ENCODE measurements at places on chromosomes 3 and 15.

DNA sequence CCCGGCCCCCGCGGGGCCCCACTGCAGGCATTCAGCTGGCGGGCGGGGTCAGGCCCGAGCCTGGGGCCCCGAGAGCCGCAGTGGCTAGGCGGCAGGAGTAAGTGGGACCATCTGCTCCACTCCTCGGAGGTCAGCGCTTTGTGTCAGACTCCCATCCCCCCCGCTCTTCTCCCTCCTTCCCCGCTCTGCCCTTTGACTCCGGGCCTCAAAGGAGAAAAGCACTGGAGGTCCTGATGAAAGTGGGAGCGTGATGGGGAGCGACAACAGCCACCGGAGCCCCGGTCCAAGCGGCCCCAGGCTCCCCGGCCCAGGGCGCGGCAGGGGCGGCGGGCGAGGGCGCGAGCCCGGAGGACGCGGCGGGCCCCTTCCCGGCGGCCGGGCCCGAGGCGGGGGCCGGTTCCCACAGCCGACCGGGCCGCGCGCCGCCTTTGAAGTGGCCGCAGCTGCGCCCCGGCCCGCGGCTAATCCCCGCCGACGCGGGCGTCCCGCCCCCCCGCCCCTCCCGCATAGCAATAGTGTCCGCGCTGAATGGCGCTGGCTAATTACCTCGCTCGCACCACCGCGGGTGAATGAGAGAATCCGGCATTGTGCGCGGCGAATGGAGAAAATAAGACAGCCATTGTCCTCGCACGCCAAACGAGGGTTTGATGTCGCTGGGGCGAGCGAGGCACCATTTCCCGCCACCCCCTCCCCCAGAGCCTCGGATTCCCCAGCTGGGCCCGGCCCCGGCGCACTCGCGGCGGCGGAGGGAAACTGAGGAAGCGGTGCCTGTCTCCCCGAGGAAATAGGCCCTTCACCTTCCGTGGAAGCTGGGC is 22.4 kb downstream of the IGDCC3 start:
- DNase-seq = no peak

DNA sequence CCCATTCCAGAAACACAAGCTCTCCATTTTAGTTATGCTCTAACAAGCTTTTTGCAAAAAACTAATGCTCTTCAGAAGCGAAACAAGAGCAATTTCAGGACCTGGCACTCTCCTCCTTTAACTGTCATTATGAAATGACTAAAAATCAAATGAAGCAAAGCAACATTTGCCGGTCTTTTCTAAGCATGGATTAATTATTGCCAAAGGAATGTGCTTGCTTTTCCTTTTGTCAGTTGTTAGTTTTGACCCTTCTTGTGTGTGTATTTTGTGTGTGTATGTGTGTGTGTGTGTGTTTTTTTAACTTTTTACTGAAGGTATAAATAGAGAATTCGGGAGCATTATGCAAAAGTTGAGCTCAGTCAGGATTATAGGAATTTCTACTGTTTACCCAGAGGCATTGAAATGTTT is 509.1 kb downstream of the TUSC7 start:
- no peak for DNase-seq

DNA sequence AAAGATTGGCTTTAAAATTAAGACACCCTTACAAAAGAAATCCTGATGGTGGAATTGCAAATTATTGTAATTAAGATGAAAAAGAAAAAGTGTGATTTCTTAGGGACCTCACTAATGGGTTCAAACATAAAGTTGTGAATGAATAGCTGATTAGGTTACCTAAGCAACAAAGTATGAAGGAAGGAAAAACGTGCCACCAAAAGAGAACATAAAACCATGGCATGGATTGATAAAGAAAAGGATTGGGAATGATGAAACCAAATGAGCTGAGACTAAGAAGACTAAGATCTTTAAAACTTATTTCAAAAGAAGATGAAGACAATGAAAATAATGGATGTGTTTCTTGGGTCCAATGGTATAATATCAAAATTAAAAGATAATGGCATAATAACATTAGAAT is 32.2 kb upstream of the GUCA1C start:
- DNase-seq = no peak

DNA sequence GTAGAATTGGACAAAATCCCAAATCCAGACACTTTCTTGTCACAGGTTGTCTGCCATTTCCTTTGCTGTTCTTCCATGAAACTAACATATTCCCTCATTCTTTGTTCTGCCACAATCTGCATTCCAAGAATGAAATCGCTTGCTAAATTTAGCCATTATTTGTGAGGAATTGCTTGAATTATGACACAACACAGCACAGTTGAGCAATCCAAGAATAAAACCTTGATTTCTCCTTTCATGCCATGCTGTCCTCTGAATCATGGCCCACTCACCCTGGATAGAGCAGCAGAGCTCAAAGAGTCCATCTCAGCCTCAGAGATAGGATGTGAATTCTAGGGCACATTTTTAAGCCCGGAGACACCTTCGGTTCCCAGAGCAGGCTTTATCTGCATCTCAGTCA is 35.2 kb upstream of the GREM1 start:
- DNase-seq = no peak

- no peak for DNase-seq
These were observed 6.9 kb upstream of the CACNA2D2 start for GRCh38 chr3:50510325-50510724.

- no peak for DNase-seq
These were observed 90.6 kb downstream of the POLR2M start for GRCh38 chr15:57797110-57797509.

- DNase-seq = no peak
These were observed 33.3 kb upstream of the FLNB start for GRCh38 chr3:57974796-57975388.

DNA sequence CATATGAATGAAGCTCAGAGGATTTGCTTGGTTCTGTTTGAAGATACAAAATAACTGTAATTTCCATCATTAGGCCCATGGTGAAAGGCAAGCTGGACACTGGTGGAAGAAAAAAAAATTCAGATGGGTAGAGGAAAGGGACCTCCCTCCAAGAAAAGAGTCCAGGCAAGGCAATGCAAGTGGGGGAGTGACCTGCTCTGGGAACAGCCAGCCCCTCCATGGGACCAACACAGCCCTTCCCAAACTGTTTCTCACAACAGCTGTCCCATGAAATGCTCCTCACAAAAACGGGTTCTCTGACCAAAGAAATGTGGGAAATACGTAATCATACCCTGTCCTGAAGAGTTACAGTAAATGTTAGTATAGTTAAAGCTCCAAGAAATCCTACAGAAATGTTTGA is 4.4 kb upstream of the AP3S2 start:
- DNase-seq = no peak

DNA sequence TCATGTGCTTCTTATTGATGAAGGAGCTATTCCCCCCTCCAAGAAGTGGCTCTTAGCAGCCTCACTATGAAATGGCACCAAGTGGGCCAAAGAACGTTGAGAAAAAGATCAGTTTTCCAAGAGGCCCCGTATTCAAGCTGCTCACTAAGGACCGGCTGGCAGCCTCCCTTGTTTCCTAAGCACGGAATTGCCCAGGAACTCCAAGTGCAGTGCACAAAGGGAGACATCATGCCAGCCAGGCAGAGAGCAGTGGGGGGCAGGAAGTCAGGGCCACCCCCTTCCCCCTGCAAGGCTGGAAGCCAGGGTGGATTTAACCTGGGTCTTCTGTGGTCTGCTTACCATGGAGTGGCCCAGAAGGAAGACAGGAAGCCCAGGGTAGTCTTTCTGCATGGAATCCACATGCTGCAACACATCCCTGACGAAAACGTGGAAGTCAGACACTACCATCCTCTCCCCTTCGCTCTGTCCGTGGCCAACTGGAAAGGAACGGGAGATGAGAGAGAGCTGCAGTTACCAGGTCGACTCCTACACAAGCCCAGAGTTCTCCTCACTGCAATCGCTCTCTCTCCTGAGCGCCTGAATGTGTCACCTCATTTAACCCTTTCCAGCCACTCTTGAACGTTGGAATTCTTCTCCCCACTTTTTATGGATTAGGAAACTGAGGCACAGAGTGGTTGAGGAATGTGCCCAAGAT is 49.5 kb downstream of the ABTB1 start:
- DNase-seq = no peak

DNA sequence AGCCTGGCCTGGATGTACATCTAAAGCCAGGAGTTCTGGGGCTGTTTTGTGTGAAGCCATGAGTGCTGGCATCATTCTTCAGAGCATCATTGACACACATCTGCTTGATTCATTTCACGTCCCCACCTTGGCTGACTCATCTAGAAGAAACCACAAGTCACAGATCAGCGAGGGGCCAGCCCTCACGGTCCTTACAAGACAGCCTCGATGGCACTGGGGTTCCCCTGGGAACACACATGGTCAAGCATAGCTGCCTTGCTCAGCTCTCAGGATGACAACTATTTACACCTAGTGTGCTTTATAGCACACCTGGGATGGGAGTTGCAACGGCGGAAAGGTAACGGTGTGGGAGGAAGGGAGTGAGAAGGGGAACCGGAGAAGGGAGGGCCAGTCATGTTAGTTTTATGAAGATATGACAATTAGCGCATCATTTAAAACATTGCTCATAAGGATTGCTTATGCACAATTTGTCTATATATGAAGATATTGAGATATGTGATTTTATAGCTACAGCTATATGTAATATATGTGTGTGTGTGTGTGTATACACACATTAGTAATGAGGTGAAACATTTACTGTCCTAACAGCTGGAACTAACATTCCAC is 227.1 kb downstream of the RPLP1 start:
- no peak for DNase-seq

GRCh38 chr3:16520241-16520969 is 6.9 kb upstream of the RFTN1 start:
- no peak for DNase-seq

DNA sequence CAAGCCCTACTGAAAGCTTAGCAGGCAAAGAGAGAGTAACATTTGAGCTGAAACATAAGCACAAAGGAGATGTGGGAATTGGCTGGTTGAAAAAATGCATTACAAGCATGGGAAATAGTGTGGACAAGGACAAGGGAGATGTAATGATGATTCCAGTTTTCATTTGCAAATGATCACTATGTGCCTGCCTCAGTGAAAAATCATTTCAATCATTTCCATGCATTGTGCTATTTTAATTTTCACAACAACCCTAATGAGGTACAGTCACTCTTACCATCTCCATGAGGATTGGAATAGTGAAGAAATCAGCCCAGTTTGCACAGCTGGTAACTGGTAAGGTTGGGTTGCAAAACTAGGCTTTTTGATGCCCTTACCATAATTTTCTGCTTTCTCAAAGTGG is 123.2 kb downstream of the ARNT2 start:
- no peak for DNase-seq

GRCh38 chr15:62972814-62973213 is 69.7 kb upstream of the TPM1 start:
- DNase-seq = no peak

DNA sequence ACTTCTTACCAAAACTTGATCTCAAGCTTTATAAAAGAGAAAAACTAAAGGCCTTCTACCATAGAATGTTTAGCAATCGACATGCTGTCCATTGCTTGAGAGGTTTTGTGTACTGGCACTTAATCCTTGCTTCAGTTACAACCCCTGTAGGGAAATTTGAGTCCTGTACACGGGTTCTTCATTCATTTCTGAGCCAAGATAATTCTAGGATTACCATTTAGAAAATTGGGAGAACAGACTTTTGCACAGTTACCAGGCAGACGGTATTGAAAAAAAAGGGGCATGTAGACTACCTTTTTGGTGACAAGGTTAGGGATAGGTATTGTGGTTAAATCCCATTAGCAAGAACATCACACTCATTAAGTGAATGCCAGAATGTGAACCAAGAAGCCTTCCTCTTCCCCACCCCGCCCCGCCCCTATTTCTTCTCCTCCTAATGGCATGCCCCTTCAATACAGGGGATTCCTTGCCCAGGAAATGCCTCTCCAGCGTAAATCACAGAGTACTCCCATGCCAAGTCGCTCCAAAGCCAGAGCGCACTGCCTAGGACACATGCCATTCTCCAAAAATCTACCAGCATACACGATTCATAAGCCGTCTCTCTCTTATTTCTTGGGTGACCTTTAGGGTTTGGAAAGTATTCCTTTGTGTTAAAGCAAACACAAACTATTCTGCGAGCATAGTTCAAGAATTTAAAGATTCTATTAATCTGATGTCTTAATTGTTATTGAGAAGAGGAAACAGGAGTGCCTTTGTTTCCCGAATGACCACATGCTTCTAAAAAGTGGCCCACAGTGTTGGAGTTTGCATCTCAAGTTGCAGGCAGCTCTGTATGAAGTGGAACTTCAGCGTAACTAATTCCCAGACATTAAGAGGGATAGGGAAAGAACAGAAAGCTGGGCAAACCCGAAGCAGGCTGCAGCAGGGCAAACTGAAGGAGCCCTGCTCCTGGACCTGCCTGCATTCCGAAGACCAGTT is 164.0 kb upstream of the NR2F2 start:
- no peak for DNase-seq

- DNase-seq = no peak
These were observed 280.8 kb upstream of the UBE2E2 start for GRCh38 chr3:22922317-22922716.

DNA sequence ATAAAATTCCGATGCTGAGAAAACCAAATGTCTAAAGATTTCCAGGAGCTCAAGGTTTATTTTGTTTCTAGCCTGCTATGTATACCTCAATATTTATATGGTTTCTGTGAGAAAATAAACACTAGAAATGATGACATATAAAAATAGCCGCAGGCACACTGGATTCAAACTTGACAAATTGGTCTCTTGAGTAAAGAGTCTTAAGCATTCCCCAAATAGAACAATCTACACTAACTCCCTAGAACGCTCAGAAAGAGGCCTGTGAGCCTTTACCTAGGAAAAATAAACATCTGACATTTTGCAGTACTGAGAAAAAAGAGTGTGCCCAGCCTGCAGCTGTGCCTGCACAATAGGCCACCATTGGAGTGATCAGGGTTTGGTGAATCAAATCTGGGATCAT is 75.2 kb downstream of the NEK10 start:
- DNase-seq = no peak

- no peak for DNase-seq
These were observed 788.7 kb upstream of the DPPA4 start for GRCh38 chr3:110126065-110126464.

GRCh38 chr3:14810801-14811661 is 7.7 kb upstream of the FGD5 start:
- no peak for DNase-seq

GRCh38 chr3:88133711-88134263 is 16.0 kb upstream of the C3orf38 start:
- DNase-seq = no peak

GRCh38 chr3:10281951-10282350 is 10.8 kb downstream of the GHRL start:
- no peak for DNase-seq

DNA sequence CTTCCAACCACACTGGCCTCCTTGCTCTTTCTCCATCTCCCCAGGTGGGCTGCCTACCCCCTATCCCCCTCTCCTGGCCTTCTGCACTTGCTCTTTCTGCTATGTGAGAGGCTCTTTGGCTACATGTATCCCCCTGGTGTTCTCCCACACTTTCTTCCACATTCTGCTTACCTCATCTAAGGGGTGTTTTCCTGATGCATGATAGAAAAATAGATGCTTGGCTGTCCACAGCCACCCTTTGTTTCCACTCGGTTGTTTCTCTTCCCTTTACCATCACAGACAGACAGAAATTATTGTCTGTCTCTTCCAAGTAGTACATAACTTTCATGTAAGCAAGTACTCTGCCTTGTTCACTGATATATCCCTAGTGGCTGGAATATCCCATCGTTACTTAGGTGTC is 39.2 kb downstream of the MCTP2 start:
- no peak for DNase-seq

GRCh38 chr3:185685231-185686035 is 99.3 kb downstream of the SENP2 start:
- no peak for DNase-seq
